Upper lobe of left lung (tissue), 6 donors: ENCODE measurements at places on chromosomes 6 and 20. TPM values are rescaled to one million over a fixed set of nuclear protein-coding genes. Genes with fewer than 3 reads are reported as not detected.

HCRTR2 gene
- total RNA-seq, result not detected

KIAA1755 gene
- 0.15 TPM for total RNA-seq

EYS gene
- total RNA-seq, result not detected

APOBEC2 gene
- not detected for total RNA-seq

CTAGE9 gene
- not detected for total RNA-seq

C20orf204 gene
- 2.1 TPM for total RNA-seq

PGC gene
- total RNA-seq, result 241 TPM

GNRH2 gene
- not detected for total RNA-seq

TREM1 gene
- 168 TPM for total RNA-seq

CDSN gene
- total RNA-seq, result not detected

RSPH9 gene
- total RNA-seq, result 0.20 TPM

FOXP4 gene
- total RNA-seq, result 38.7 TPM

DYNLT1 gene
- 88.4 TPM for total RNA-seq

DNA sequence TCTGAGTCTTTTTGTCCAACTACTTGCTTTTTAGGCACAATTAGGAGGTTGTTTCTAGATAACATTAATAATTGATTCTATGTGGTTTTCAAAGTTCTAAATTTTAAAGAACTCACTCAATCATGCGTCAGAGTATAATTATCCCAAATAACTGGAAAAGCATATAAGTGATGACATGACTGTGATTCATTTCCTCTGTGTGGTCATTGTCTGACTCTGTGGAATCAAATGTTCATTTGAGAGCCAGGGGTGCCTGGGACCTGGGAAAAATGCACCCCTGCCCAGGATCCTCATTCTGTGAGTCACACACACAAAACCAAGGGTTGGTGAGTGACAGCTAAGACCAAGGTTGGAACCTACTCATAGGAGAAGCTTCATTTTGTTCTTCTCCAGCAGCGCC, 127.1 kb upstream of the MLIP start:
- no peaks in the 10 kb centered on the region for H3K36me3 ChIP-seq
- no peak for DNase-seq
- no peaks in the 10 kb centered on the region for H3K27me3 ChIP-seq
- H3K27ac ChIP-seq, result no peak overlapping the region

DNA sequence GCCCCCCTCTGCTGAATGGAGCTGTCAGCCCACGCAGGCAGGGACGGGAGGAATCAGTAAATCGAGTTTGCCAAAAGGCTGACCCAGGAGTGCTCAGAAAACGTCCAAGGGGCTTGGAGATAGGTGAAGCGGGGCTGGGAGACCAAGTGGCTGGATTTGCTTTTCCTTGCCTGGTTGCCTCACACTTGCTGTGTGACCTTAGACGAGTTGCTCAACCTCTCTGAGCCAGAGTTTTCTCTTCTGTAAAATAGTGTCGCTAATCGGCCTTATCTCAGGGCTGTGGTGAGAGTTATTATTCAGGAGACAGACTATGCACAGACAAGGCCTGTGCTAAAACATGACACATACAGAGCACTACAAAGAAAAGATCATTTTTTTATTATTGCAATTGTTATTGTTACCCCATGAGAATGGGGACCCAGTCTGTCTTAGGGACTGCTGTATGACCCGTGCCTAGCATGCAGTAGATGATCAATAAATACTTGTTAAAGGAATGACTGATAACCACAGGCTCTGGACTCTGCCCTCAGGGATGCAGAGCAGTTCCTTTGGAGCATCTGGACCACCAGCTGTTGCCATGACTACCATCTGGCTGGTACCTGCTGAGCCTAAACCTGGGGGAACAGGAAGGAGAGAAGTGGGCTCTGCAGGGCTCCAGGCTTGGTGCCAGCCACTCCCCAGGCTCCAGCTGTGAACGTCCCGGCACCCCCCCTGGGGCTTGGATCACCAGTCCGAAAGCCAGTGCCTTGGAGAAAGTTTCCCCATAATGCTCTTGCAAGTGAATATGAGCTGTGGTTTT, 901 bp downstream of the KCNK15 start:
- H3K4me1 ChIP-seq, result peaks cover 36% of the 10 kb centered on the region
- DNase-seq, result peak; percentile 25
- no peak overlapping the region for H3K27ac ChIP-seq
- peak overlapping the region; percentile 42 for H3K4me3 ChIP-seq

GRCh38 chr6:105042648-105043047, 85.7 kb downstream of the LIN28B start:
- no peaks in the 10 kb centered on the region for H3K27me3 ChIP-seq
- H3K27ac ChIP-seq, result no peak overlapping the region
- no peak overlapping the region for H3K4me3 ChIP-seq
- no peaks in the 10 kb centered on the region for H3K4me1 ChIP-seq
- no peaks in the 10 kb centered on the region for H3K36me3 ChIP-seq

DNA sequence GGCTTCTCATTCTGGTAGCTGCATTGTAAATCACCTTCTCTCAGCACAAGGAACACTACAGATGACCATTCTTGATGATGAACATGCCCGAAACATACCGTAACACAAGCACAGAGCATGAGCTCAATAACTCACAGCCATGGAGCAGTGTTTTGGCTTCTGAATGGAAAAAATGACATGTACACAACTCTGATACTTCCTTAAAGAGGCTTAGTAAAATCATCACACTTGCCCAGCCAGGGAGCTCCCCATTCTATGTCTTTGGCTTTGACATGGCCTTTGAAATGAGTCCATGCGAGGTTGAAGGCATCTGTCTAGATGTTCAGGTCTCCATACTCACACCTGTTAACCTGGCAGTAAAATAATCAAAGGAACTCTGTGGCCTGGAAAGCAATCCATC, 87.6 kb downstream of the MYB start:
- H3K4me1 ChIP-seq, result no peaks in the 10 kb centered on the region
- no peak overlapping the region for H3K27ac ChIP-seq

DNA sequence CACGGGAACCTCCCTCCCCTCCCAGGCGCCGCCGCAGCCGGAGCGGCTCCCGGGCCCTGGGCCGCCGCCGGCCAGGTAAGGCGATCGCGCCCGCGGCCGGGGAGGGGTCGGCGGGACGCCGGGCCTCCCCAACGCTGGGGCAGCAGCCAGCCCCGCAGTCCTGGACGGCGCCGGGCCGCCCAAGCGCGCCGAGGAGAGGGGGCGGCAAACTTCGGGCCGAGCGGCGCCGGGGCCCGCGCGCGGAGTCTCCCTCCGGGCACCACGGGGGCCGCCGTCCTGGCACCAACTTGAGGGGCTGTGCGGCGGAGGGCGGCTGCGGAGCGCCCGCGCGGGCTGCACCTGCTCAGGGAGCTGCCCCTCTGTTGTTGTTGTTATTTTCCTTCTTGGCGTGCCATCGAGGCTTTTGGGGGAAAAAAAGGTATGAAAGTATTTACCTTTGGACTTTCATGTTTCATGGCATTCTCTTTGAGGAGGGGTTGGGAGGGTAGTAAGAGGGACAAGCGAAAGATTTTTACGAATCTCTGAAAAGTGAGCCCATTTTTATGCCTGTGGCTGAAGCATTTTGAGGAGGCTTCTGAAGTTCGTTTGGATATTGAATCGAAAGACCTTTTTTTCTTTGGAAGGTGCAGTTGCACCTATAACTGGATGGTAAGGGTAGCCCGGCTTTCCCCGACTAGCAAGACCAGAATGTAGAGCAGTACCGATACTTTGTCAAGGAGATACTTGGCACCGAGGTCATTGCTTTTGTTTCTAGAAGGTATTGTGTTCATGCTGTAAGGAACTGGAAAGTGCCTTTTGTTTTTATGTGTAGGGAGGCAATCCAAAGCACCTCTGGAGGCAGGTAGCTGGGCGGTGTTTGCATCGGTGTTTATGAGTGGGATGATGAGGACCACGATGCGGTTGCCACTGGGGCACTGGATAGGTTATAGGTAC, at the start of gene RNF182:
RNF182 (plus strand) TSS at position 4 of the 933 bp plus-strand sequence. CDS start 52,168 bp downstream, outside the sequence.
- H3K27me3 ChIP-seq, result no peaks in the 10 kb centered on the region
- no peaks in the 10 kb centered on the region for H3K36me3 ChIP-seq
- peak; percentile 90 for DNase-seq
- H3K4me1 ChIP-seq, result peaks cover 16% of the 10 kb centered on the region
- H3K4me3 ChIP-seq, result peak within 1 kb of the TSS; percentile 11
- peak within 1 kb of the TSS; percentile 75 for H3K27ac ChIP-seq

GRCh38 chr6:147935656-147936055, 407.0 kb upstream of the SASH1 start:
- H3K27ac ChIP-seq, result no peak overlapping the region
- H3K27me3 ChIP-seq, result no peaks in the 10 kb centered on the region
- no peaks in the 10 kb centered on the region for H3K4me1 ChIP-seq
- DNase-seq, result no peak
- H3K36me3 ChIP-seq, result no peaks in the 10 kb centered on the region

DNA sequence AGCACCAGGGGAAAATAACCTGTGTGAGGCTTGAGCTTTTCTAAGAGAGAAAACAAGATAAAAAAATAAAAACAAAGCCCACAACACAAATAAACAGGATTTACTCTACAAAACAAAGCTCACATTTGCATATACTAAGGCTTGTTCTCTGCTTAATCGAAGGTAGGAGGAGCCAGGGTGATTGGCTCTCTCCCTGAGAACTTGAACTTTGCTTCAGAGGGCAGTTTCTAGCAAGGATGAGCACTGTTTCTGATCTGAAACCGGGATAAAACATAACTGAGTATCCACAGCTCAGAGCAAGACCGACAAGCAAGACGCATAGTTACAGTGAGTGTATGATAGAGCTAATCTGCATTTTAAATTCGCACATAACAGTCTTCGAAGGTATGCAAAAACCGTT, 200.6 kb downstream of the PRKN start:
- DNase-seq, result no peak
- no peaks in the 10 kb centered on the region for H3K27me3 ChIP-seq
- H3K36me3 ChIP-seq, result no peaks in the 10 kb centered on the region

- no peaks in the 10 kb centered on the region for H3K4me1 ChIP-seq
- no peaks in the 10 kb centered on the region for H3K36me3 ChIP-seq
- no peak overlapping the region for H3K27ac ChIP-seq
- no peak for DNase-seq
These were observed 37.2 kb downstream of the SEL1L2 start for GRCh38 chr20:13953227-13953626.

DNA sequence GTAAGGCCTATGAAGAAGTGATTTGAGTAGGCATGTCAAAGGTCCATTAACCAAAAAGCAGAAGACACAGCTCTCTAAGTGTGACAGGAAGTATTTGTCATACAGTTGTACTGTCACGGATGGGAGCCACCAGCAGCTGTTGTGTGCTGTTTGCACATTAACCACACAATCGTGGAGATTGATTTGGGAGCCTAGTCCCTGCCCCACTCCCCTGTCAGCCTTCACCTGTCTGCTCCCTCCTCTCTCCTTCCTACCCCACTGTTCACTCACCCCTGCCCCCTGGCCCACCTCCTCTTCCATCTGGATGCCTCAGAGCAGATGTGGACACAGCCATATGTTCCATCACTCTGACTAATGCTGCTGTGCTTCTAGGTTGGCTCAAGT, 124.7 kb upstream of the SPACA1 start:
- H3K36me3 ChIP-seq, result no peaks in the 10 kb centered on the region
- DNase-seq, result no peak

- no peaks in the 10 kb centered on the region for H3K36me3 ChIP-seq
- H3K27ac ChIP-seq, result no peak within 1 kb of the TSS
- DNase-seq, result peak; percentile 65
- peaks cover 2% of the 10 kb centered on the region for H3K4me1 ChIP-seq
These were observed at the start of gene ADGB for GRCh38 chr6:146598772-146599405. Gene ADGB, plus strand, starts transcription at chr6:146598972. Its CDS starts 69 bp downstream, at chr6:146599041.

DNA sequence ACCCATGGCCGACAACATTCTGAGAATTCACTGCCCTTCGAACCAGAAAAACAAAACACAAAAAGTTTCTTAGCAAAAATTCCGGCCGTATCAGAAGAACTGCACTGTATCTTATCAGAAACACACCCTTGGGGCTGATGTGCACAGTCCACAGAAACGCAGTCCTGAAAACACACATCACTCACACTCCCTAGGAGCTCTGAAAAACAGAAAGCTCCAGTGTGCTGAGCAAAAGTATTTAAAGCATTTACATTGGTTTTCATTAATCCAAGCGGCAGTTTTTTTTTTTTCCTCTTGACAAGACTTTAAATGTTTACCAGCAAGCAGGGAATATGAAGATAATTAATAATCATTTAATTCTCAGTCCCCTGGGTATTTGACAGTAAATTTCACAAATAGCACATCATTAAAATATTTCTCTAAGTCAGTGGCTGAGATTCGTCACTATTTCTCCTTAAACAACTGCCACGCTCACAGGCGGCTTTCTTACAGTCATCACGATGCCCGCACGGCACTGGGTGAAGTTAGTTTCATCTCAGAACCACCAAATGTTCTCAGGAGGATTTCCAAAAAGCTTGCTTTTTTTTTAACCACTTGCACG, 13.3 kb downstream of the NFATC2 start:
- H3K4me1 ChIP-seq, result peaks cover 9% of the 10 kb centered on the region
- no peak overlapping the region for H3K27ac ChIP-seq
- no peak overlapping the region for H3K4me3 ChIP-seq
- DNase-seq, result no peak
- no peaks in the 10 kb centered on the region for H3K36me3 ChIP-seq

DNA sequence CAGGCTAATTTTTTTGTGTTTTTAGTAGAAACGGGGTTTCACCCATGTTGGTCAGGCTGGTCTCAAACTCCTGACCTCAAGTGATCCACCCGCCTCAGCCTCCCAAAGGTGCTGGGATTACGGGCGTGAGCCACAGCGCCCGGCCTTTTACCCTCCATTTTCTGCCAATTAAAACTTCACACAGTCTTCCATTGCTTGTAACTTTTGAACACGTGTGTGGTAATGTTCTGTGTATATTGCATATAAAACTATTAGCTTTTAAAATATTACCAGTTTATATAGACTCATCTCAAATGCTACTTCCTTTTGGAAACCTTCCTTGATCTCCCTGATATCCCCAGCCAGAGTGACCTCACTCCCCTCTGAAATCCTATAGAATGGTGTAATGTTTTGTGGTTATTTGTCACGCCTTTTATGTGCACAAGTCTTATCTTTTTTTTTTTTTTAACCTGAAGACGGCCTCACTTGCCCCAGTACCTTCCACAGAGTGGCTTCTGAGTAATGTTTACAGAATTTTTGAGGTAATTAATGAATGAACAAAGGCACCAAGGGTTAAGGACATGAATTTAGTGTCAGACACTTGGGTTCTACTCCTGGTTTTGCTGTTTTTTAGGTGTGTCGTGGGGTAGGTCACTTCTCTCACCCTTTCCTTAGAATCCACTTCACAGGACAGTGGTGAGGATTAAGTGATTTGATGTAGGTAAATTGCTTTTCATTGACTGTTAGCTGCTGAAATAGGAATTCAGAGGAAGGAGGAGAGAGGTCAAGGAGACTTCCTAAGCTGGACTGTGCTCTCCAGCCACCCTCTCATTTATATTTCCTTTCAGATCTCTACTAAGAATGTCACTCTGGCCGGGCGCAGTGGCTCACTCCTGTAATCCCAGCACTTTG, 11.2 kb upstream of the MMP24 start:
- no peaks in the 10 kb centered on the region for H3K27me3 ChIP-seq
- H3K27ac ChIP-seq, result no peak overlapping the region
- H3K4me1 ChIP-seq, result no peaks in the 10 kb centered on the region
- no peak for DNase-seq
- no peak overlapping the region for H3K4me3 ChIP-seq

GRCh38 chr6:138989098-138989983, 1.3 kb upstream of the REPS1 start:
- no peaks in the 10 kb centered on the region for H3K36me3 ChIP-seq
- no peak overlapping the region for H3K27ac ChIP-seq
- DNase-seq, result no peak
- no peaks in the 10 kb centered on the region for H3K27me3 ChIP-seq
- H3K4me3 ChIP-seq, result no peak overlapping the region
- H3K4me1 ChIP-seq, result peaks cover 16% of the 10 kb centered on the region

- H3K27ac ChIP-seq, result peak overlapping the region; percentile 69
- no peaks in the 10 kb centered on the region for H3K27me3 ChIP-seq
- peak overlapping the region; percentile 88 for H3K4me3 ChIP-seq
- H3K36me3 ChIP-seq, result no peaks in the 10 kb centered on the region
- peak; percentile 42 for DNase-seq
- peaks cover 12% of the 10 kb centered on the region for H3K4me1 ChIP-seq
These were observed 697 bp upstream of the CEP43 start for GRCh38 chr6:166998256-166999144.
